ENCODE measurements at places on chromosomes 7 and 10. TPM values are rescaled to one million over a fixed set of nuclear protein-coding genes. Genes with fewer than 3 reads are reported as not detected.

DNA sequence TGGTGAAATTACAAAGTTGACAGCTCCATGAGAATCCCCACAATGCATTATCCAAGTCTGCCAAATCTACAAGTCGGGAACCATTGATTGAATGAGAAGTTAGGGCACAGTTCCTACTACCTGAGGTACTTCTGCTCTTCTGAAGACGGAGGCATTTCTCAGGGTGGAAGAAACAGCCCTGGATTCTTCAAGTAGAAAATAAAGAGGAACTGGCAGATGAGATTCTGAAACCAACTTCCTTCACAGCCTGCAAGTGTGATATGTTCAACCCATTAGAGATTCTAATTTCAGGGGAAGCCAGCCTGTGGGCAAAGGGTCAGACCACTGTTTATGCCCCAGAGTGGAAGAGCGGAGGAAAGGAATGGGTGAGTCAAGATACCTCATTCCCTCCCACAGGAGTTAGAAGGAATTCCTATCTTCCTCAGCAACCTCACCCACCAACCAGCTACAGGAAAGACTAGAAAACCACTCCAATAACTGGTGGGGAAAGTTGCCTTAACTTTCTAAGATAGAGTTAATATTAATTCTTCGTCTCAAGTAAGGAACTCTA, 50.5 kb upstream of the BMPER start:
- DNase-seq, result no peak

- no peak for DNase-seq
These were observed 31.5 kb upstream of the ADCYAP1R1 start for GRCh38 chr7:31020652-31021051.

DNA sequence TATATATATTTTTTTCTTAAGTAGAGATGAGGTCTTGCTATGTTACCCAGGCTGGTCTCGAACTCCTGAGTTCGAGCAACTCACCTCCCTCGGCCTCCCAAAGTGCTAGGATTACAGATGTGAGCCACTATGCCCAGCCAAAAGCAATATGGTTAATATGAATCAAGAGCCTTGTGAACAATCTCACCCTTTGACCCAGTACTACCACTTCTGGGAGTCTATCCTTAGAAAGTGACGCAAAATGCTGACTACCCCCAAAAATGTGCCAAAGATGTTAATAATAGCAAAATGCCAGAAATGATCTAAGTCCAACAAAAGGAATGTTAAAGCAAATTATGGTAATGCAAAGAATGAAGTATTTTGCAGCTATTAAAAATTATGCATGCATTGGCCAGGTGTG, 44.3 kb downstream of the HOXA1 start:
- no peak for DNase-seq

DNA sequence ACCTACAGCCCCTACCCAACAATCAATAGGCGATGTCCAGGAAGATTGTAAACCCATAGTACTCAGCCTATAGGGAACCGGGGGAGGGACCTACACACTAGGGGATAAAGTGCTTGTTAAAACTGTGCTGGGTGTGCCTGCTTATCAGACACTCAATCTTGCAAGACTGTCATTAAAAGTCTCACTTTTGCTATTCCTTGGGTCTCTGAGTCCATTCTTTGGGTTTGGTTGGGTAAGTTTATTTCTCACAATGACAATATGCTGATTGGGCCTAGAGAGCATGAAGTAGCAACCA, 45.6 kb downstream of the PTPRE start:
- no peak for DNase-seq

DNA sequence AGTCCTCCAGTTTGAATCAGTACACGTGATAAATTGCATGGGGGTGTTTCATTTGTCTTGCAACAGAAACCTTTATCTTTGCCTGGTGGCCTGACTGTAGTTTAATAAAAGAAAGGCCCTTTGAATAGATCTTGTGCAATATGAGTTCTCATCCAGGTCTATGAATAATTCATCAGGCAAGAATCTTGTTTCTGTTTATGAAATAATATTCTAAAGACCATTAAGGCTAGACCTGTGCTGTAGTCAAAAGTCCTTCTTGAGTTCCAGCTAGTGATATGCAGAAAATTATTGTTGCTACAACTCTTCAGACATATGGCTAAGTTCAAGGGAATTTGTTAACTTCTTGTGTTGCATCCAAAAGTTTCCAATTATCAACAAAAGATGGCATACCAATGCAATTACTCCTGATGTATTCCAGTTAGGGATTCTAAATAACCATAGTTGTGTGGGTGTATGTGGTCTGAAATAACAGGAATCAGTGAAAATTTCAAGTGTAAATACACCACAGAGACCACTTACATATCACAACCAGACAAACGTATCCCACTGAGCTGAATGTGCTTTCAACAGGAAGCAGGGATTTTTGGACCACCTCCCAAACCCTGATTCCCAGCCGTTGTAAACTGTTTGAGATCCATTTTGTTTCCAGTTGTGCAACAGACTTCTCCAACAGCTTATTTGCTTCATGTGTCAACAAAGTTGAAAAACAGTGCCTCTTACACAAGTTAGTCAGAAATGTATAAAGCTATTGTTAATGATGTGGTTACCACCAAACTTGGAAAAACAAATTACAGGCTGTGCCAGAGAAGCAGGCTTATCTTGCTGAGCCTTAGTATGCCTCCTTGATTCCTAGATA, 54.7 kb upstream of the BICC1 start:
- no peak for DNase-seq

FAS gene
- total RNA-seq, result 10.5 TPM

PDK4 gene
- total RNA-seq, result 227 TPM

Measured in ascending aorta (tissue), 2 donors.